ENCODE measurements at places on chromosomes 4 and X.
A peak's percentile ranks its signal among the peaks of the same experiment; 100 is the strongest.

GRCh38 chr4:11259837-11260236 is 168.9 kb downstream of the HS3ST1 start:
- no peak for DNase-seq

DNA sequence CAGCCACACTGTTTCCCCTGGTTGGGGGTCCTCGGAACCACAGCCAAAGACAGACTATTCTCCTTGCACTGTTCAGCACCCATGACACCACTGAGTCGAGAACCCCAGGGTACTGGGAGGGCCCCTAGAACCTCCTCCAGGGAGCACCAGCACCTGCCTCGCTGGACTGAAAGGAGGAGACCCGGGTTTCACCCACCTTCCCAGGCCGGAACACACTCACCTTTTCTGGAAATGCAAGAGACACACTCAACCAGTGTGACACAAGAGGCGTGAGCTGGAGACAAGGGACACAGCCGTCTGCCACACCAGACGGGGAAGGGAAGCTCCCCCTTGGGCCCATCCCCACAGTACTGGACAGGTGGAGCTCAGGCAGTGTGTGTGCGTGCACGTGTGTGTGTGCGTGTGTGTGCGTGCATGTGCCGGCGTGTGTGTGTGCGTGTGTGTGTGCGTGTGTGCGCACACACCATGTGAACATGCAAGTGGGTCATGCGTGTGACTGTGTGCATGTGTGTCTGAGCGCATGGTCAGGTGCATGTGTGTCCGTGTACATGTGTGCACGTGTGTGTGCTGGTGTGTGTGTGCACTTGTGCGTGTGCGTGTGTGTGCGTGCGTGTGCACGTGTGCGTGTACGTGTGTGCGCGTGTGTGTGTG is 128.8 kb upstream of the NKX1-1 start:
- no peak for DNase-seq

GRCh38 chr4:87047281-87047798 is 112.5 kb downstream of the AFF1 start:
- DNase-seq = no peak

DNA sequence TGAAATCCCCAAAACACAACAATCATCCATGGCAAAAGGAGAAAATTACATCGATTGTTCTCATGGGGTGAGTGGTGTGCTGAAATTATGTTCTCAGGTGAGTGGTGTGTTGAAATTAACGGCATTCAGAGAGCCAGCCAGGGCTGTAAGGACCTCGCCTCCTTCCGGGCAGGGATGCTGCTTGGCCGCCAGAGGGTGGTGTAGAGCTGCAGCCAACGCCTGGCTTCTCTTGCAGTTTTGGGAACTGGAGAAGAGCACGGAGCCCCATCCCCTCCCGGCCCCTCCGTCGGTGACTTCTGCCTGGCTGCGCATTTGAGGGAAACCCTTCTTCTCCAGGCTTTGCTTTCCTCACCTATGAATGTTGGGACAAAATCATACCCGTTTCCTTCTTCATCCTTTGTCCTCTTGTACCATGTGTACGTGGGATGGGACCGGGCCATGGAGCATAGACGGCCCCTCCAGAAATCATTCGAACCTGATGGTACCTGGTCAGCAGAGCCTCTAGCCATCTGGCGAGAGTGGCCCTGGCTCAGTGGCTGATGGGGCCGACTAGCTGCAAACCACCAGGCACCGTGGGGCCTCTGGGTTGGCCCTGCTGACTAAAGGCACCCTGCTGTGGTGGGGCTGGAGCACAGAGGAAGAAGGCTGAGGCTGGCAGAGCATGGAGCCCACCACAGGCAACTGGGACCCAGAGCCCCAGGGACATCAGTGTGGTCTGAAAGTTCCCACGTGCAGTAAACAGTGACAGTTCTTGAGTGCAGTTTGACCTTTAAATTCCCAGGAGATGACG is 28.4 kb downstream of the TRMT44 start:
- DNase-seq = peak; percentile 56

- no peak for DNase-seq
Measured at GRCh38 chr4:94356444-94356843, 13.8 kb upstream of the HPGDS start.

GRCh38 chrX:139297638-139298037 is 232.9 kb upstream of the F9 start:
- DNase-seq = no peak

DNA sequence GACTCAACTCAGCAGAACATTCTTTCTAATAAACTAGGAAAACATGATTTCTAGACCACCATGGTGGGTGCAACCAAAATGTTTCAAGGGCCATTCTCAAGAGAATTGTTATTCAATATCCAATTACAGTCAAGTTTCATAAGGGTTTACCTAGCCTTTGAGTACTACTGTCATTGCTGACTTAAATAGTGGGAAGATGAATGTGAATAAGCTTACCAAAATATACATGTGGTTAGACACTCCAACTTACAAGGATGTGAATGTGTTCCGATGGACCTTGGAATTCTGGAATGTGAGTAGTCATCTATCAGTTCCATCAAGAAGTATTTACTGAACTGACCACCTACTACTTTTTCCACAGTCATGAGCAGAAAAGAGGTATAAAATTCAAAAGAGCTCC is 16.9 kb downstream of the SH3RF1 start:
- DNase-seq = no peak

GRCh38 chrX:9127986-9128385 is 94.1 kb upstream of the FAM9B start:
- no peak for DNase-seq

GRCh38 chr4:148048598-148048997 is 316.7 kb downstream of the ARHGAP10 start:
- no peak for DNase-seq

GRCh38 chr4:5118994-5119835 is 67.9 kb downstream of the STK32B start:
- no peak for DNase-seq

DNA sequence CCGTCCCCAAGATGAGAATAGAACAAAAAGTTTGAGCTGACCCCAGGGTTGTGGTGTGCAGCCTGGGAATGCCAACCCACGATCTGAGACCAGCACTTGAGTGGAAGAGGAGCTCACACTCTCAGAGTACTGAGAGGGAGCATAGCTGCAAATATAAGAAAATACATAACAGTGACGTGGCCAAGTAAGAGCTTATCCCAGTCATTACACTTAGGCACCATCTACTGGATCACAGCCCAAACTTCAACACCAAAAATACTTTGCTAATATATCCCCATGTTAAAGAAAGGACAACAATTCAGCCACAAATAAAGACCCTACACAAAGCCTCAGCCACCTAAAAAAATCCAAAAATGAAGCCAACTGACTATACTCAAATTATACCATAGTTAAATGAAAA is 33.3 kb upstream of the CXCL6 start:
- DNase-seq = no peak

GRCh38 chr4:147913137-147913536 is 181.2 kb downstream of the ARHGAP10 start:
- DNase-seq = no peak

GRCh38 chr4:88275516-88275915 is 8.8 kb downstream of the PPM1K start:
- peak; percentile 72 for DNase-seq

DNA sequence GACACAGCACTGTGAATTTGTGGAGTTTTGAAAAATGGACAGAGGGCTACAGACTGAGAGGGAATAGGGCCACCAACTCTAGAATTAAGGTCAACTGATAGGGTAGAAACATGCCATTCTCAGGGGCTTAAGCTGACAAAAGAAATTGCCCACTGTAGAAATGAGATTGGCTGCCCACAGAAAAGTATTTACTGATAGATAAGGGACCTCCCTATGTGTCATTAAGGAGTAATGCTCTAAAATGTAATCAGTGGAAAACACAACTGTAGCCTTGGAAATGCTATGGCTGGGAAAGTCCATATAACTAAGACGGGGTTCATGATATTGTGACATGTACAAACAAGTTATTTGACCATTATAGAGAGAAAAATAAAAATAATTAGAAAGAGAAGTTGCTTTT is 4.6 kb downstream of the RTL9 start:
- DNase-seq = no peak

GRCh38 chr4:136355970-136356369 is 1176.3 kb downstream of the PCDH18 start:
- no peak for DNase-seq

DNA sequence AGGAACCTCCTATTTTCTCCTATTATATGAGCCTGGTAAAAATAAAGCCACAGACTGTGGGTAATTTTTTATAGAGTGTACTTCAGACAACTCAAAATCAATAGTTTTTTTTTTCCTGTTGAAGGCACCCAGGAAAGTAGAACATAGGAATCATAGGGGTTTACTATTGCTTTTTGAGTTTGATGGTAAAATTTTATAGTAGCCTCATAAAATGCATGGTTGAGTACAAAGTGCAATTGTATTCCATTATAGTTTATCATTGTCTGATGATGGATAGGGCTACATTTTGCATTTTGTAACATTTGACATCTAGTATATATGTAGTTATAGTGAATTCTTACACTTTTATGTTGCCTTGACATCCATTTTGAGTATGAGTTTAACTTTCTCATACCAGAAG is 455.0 kb downstream of the STIM2 start:
- DNase-seq = no peak

DNA sequence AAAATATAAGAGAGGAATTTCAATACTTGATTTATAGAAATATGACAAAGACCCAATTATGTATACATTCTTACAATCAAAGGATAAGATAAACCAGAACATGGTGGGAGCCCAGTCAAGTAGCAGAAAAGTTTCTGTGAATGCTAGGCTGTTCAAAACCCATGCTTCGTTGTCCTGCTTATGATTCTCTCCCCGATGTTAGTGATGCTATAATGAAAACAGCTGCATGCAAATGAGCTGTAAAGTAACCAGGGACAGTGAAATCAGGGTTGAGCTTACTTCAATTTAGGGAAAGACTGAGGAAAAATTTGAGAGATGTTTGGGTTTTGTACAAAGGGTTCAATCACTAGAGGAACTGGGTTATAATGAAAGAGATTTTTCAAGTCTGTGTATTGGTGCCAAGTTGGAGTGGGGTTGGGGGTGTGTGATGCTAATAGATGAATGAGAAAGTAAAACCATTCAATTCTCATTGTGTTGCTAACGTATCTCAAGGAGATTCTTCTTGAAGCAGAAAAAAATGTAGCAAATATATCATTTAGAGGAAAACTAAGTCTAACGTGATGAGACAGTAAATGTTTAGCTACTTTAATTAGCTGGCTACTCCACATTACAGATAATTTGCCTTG is 59.3 kb upstream of the PPP1R2C start:
- no peak for DNase-seq

DNA sequence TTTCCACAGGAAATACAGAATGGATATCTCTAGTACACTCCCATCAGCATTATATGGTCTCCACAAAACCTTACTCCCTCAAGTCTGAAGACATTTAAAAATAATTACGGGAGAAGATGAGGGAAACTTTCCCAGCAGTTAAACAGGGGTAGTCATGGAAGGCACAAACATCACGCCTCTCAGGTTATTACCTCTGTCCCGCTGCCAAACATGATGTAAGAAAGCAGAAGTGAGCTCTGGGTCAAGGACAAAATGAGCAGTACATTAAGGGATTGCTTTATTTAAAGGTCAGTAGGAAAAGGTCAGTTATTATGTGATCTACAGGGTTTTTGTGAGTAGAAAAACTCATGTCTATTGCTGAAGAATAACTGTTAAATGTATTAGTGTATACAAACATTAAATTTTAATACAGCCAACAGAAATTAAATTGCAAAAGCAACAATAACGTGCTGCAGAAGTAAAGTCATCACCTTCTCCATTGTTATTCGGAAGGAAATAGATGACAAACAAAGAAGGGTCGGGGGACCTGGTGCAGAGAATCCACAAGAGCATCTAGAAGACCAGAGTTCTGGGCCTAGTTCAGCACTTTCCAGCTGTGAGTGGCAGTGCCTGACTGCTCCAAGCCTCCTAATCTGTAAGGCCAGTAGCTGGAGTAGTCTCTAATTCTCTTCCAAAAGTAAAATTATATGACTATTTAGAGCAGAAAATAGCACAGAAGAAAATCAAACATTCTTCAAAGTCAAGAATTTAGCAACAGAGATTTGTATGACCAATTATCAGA is 171.2 kb downstream of the PPP3CA start:
- no peak for DNase-seq

DNA sequence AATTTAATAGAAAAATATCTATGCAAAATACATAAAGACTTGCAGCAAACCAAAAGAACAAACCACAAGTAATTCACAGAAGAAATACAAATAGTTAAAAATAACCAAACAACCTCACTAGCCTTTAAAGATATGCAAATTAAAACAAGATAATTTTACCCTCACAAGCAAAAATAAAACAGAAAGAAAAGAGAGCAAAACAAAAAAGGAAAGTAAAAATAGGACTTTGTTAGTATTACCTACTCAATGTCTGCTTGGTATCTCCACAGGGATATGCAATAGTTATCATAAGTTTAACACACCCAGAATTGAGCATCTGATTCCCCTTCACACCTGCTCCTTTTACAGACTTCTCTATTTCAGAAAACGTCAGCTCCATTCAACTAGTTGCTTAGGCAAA is 737.5 kb upstream of the MAGEB2 start:
- DNase-seq = no peak

GRCh38 chr4:56760183-56760582 is 61.3 kb downstream of the SPINK2 start:
- no peak for DNase-seq

GRCh38 chr4:47737326-47737725 is 100.5 kb downstream of the CORIN start:
- no peak for DNase-seq

DNA sequence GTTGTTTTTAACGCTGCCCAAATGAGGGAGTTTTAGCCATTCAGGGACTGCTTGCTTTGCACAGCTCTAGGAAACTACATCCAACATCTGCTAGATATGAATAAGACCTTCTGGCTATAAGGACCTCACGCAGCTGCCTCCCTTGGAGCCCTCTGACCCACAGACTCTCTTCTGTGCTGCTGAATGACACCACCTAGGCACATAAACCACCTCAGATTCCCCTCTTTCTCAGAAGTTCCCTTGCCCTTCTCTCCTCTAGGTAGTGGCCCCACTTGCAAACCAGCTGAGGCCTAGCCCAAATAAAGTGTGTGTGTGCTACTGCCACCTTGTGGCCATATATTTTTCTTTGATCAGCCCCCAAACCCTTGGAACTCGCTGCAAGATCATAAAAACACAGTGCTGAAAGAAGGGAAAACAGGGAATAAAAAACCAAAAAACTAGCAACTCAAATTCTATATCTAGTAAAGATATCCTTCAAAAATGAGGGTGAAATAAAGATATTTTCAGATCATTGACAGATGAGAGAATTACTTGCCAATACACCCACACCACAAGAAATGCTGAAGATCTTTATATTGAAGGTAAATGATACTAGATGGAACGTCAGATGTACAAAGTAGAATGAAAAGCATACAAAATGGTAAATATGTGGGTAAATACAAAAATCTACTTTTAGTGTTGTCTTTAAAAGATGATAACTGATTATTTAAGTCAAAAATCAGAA is 265.9 kb downstream of the ADAMTS3 start:
- peak; percentile 53 for DNase-seq

GRCh38 chr4:118989098-118990080 is 100.7 kb downstream of the SYNPO2 start:
- no peak for DNase-seq
